ENCODE measurements at places on chromosomes 5 and 9.

DNA sequence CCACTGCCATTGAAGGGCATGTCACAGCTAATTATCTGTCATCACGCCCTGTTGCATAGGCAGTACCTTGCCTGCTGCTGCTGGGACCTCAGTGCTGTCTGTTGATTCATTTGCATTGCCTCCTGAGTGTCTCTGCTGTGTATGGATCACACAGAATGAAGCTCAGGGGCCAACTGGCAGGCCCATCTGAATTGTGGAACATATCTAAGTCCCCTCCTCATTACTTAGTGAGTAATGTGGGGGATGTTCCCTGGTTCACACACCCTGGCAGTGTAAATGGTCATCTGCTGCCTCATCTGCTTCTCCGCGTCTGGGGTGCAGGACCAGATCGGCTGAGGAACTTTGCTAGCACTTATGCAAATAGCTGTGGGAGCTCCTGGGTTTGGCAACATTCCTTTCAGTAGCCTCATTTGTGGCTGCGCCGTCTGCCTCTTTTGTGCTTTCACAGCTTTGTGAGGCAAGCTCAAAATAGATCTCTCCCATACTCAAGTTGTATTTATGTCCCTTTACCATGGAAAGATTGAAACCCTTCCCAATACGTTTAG, 25.4 kb downstream of the TYRP1 start:
- DNase-seq: no peak

DNA sequence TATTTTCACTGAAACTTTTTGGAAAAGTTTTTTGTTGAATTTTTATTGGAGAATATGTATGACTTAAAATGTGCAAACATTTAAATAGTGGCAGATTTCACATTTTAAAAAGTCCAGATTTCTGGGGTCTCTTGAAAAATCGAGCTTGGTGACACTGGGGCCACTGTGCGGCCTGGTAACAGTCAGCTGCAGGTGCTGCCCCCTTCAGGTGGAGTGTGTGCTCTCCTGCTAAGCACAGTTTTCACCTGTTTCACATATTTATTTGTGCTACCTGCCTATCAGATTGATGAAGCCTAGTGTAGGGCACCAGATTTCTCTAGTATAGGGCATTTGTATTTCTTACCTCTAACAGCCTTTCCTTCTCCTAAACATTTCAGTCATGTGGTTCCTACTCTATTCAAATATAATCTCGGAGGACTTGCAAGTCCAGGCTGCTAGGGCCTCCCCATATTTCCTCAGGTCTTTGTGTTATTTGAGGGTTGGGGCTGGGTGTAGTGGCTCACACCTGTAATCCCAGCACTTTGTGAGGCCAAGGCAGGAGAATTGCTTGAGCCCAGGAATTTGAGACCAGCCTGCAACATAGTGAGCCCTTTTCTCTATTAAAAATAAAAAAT, 95.8 kb upstream of the KLF9 start:
- no peak for DNase-seq

DNA sequence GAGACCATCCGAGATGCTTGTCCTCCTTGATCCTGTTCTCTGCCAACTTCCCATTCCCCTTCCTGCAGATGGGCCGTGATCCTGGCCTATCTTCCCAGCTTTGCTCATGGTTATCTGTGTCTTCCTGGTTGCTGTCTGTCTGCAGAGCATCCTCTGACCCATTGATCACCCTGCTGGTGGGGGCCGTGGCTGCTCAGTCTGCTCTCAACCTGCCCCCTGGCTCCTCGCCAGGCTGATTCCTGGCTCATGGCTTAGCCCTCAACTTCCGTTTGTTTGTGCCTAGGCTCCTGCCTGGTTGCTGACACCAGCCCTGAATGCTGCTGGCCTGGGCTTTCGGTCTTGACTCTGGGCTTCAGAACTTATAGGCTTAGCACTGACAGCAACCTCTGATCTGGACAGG, 67.1 kb upstream of the SMIM15 start:
- DNase-seq: no peak

DNA sequence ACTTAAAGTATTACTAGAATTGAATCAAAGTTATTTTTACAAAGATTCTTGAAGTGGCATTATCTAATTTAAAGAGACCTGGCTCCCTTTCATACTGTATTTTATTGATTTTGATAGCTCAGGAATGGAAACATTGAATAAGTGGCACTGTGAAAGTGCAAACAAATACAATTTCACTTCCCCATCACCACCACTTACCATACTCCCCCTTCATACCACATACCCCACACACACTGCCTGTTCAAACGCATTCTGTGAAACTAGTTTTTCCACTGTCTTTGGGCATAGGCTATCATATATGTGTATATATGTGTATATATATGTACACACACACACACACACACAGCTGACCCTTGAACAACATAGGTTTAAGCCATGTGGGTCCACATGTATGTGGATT, 62.1 kb upstream of the ATG10 start:
- DNase-seq: no peak

GRCh38 chr5:65391591-65391990, 90.1 kb downstream of the ADAMTS6 start:
- DNase-seq: no peak

DNA sequence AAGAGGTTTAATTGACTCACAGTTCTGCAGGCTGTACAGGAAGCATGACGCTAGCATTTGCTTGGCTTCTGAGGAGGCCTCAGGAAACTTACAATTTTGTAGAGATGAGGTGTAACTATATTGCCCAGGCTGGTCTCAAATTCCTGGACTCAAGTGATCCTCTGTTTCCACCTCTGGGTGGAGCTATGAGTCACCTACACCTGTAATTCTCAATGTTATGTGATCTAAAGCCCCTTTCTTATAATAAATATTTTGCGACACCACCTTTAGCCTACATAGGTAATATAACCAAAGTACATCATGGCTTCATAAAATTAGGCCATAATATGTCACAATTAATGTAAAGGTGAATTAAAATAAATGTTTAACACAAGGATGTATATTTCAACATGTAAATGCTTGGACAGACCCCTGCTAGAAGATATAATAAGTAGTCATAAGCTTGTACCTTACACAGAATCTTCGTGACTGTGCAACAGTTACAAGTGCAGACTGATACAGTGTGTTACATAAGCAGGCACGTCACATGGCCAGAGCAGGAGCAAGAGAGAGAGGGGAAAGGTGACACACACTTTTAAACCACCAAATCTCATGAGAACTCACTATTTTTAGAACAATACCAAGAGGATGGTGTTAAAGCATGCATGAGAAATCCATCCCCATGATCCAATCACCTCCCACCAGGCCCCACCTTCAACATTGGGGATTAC, 29.8 kb upstream of the SPINK4 start:
- no peak for DNase-seq

DNA sequence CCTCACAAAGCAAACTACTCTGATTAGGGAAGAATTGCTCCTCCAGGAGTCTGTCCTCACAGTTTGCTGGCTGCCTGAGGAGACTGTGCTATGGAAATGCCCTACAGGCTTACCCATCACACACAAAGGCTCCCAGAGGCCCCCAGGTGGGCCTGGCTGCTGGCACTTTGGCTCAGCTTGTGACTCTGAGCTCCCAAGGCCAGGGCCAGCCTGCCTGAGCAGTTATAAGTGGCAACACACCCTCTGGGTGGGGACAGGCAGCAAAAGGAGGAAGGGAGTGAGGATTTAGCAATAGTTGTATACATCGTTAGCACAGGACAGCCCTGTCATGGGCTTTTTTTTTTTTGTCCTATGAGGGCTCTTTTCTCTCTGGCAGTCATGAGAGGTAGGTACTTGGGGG, 103.5 kb downstream of the DAPK1 start:
- DNase-seq: no peak

DNA sequence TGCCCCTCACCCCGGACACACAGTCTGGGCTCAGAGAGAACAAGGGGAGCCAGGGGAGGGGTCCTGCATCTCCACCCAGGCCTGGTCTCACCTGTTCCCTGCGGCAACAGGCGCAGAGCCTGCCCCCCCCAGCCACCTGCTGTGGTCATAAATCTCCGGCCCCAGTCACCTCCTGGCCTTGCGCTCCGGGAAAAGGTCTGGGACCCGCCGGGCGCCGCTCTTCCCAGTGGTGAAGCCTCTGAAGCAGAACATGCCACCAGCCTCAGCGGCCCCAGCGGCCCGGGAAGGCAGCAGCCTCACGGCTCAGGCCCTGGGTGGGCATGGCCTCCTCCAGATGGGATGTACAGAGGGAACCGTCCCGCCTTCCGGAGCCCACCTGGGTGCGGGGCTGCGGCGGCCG, 20.6 kb downstream of the NOTCH1 start:
- no peak for DNase-seq

- no peak for DNase-seq
Observed at GRCh38 chr9:125126019-125126746, 17.1 kb downstream of the SCAI start.

GRCh38 chr9:1354606-1355005, 304.4 kb downstream of the DMRT2 start:
- DNase-seq: no peak

DNA sequence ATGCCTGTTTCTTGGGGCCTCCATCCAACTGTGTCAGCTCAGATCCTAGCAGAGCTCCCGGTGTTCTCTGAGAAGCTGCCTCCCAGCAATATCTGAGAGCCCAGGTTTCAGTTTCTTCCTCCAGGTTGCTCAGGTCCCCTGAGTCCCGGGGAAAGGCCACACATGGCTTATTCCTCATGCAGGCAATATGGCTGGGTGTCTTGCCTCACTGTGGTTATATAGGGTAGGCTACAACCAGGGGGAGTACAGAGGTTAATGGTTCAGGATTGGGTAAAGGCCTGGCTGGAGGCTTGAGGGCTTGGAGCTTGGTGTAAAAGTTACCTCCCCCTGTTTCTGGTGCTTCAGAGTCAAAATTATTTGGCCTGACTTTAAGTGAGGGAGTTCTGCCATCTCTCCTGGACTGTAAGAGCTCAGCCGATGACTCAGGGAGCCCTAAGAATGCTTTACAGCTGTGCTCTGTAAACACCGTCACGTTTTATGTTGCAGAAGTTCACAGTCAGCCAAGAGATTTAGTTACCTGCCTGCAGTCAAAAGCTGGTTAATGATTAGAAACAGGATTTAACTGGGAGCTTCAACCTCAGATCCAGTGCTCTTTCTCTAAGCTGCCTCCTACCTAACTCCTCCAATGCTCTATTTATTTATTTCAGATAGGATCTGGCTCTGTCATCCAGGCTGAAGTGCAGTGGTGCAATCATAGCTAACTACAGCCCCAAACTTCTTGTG, 24.3 kb upstream of the UBAP2 start:
- DNase-seq: no peak

GRCh38 chr9:137176302-137177182, 4.7 kb upstream of the TMEM210 start:
- DNase-seq: no peak

DNA sequence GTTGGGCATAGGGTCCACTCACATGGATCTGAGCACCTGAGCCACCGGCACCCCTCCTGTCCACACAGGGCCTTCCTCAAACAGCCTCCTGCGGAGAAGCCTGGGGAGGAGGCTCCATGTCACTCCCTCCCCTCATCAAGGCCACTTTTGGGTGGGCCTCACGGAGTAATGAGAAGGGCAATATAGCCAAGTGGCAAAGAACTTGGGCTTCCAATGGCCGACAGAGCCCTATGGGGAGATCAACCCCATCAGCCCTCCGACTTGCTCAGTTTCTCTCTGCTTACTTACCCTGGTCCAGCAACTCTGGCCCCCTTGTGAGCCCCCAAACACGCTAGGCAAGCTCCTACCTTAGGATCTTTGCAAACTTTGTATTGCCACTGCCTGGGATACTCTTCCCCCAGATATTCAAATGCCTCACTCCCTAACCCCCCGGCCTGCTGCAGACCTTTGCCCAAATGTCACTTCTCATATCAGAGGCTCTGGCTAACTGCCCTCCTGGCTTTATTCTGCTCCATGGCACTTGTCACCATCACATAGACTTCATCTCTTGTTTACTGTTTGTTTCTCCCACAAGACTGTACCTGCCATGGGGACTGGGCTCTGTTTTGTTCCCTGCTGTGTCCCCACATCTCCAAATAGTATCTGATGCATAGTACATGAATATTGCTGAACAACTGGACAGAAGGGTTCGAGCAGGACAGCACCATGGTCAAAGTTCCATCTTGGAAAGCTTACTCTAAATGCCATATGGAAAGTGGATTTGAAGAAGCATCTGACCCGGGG, 220.8 kb downstream of the FSTL4 start:
- DNase-seq: no peak

DNA sequence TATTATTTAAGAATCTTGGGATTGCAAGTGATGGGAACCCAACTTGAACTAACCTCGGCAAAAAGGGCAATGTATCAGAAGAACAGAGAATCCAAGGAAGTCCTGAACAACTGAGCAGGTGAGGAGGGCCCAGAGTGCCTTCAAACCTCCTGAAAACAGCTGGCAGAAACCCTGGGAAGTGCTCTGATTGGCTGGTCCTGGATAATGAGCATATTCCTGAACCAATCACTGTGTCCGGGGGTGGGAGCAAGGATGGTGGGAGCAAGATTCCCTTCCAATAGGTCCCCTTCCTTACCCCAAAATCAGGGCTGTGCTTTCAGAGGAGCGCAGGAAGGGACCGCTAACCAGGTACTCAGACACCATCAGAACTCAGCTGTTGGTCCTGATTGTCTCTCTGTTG, 31.9 kb upstream of the TBC1D2 start:
- DNase-seq: no peak

DNA sequence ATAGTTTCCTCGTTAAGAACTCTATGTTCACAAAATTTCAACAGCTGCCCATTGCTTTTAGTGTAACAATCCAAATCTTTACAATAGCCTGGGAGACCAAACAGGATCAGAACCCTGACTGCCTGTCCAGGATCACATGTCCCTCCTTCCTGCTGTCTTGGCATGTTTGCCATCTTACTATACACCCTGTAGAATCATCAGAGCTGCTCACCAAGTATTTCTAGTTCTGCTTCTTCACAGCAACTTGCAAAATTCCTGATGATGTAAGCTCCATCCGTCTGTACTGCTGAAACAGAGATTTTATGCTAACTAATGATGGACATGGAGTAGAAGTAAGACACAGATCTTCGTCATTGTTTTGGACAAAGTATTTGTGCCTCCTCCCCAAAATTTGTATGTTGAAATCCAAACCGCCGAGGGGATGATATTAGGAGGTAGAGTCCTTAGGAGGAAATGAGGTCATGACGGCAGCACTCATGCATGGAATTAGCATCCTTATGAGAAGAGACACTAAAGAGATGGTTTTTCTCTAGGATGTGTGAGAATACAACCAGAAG, 464.9 kb upstream of the BRINP1 start:
- DNase-seq: no peak

All from Panc1 (cell line).